ENCODE measurements at places on chromosomes 16 and 17.

DNA sequence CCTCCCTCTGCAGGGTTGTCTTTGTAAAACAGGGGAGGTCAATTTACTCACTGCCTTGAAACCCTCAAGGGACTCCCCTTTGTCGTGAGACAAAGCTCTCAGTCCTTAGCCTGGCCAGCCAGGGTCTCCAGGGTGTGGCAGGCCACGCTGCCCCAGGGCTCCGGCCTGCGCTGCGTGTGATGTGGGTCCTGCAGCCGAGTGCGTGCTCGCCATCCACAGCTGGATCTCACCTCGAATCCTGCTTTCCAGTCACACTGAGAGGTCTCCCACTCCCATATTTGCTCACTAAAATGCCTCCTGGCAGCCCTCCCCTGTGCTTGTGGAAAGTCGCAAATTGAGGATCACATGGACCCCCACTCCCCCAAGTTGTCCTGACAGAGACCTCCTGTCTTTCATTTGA, 10.0 kb upstream of the CLEC18C start:
- DNase-seq: no peak

GRCh38 chr17:73749337-73749823, 105.1 kb upstream of the SDK2 start:
- no peak for DNase-seq

- DNase-seq: no peak
Observed at GRCh38 chr17:2251098-2251497, 52.5 kb downstream of the SMG6 start.

DNA sequence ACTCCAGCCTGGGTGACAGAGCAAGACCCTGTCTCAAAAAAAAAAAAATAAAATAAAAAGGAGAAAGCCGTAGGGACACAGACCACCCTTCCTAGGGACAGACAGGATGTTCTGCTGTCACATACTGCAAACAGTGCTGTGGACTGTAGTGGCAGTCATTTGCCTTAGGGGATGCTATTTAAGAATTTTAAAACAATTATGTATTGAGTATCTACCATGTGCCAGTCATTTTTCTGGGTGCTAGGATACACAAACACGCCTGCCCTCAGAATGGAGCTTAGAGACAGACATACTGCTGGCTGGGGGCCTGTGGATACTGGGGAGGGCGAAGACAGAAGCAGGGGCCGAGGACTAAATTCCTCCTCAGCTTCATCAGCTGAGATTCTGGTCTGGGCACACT, 45.5 kb downstream of the MRC2 start:
- no peak for DNase-seq

DNA sequence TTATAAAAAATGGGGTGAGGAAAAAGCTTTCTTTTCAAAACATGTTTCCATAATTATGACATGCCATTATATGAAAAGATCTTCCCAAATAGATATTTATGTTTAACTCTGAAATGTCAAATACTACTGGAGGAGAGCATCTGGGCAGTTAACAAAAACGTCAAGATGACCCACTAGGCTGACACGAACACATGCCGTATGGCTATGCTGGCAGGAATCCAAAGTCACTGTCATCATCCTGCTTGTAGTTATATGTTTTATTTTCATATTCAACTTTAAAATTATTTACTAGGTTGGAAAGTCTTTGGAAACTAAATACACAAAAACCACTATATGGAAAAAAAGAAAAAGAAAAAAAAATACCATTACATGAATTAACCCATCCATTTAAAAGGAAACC, 27.3 kb downstream of the ANKFY1 start:
- no peak for DNase-seq

DNA sequence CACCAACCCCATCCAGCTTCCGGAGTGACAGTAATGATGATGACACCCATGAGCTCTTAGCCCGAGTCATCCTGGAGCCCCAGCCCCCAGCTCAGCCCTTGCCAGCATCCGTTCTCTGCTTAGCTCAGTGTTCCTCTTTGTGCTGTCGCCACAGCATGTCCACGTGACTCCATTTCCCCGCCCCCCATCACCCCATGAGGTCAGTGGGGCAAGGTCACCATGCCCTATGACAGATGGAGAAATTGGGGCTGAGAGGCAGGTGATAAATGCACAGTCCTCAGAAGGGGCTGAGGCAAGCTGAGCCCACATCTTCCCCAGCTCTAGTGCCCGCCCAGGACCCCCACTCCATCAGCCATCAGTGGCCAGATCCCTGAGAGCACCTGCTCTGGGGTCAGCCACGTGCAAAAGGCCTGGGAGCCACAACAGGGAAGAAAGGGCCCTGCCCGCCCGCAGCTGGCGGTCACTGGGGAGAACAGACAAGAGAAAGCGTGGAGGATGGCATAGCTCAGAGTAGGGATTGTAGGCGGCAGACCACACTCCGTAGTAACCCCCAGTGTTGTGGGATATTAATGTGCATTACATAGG, 17.1 kb downstream of the ITGB4 start:
- no peak for DNase-seq

GRCh38 chr16:12271006-12271405, 294.5 kb downstream of the SNX29 start:
- no peak for DNase-seq

GRCh38 chr16:14545346-14545884, 84.6 kb downstream of the PARN start:
- no peak for DNase-seq

- DNase-seq: no peak
Observed at GRCh38 chr16:24645739-24646645, 83.5 kb upstream of the TNRC6A start.

DNA sequence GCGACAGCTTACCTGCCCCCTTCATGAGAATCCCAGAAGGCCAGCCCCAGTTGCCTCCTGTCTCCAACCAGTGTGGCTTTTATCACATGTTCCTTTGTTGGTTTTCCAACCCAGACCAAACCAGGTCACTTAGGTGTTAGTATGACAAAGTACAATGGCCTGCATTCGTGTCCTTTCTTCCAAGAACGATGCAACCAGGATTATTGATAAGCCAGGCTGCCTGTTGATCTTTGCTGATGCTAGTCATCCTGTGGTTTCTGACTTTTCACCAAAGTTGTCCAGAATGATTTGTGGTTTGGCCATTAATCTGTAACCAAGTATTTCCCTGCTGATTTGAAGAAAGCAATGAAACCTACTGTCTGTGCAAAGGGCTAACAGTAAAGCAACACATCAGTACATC, 191.4 kb downstream of the CYLD start:
- no peak for DNase-seq

DNA sequence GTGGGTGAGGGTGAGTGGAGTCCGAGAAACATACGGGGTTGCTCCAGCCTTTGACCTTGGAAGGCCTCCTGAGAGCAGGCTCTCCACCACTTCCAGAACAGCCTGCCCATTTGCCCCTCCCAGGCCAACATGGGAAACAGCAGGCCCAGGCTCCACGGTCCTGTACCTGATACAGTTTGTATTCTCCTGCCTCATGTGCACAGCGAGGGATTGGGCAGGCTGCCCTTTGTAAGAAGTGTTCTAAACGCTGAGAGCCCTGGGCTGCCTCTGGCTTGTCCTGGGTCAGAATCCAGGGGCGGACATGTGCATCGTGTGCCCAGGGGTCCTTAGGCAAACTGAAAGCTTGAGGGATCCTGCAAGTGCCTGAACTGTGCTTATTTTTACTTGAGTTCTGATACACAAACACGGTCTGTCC, 3.4 kb upstream of the CBX2 start:
- no peak for DNase-seq

DNA sequence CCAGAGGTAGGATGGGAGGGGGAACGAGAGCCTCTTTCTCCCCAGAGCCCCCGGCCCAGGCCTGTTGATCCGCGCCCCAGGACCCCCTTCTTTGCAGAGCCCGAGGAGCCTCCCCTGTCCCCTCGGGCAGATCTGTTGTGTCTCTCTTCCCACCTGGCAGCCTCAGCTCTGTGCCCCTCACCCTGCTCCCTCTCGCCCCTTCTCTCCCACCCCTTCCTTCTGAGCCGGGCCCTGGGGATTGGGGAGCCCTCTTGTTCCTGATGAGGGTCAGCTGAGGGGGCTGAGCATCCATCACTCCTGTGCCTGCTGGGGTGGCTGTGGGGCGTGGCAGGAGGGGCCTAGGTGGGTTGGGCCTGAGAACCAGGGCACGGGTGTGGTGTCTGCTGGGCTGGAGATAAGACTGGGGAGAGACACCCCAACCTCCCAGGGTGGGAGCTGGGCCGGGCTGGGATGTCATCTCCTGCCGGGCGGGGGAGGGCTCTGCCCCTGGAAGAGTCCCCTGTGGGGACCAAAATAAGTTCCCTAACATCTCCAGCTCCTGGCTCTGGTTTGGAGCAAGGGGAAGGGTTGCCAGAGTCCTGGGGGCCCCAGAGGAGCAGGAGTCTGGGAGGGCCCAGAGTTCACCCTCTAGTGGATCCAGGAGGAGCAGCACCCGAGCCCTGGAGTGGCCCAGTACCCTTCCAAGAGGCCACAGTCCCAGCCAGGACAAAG, 65.4 kb downstream of the MRC2 start:
- DNase-seq: no peak

DNA sequence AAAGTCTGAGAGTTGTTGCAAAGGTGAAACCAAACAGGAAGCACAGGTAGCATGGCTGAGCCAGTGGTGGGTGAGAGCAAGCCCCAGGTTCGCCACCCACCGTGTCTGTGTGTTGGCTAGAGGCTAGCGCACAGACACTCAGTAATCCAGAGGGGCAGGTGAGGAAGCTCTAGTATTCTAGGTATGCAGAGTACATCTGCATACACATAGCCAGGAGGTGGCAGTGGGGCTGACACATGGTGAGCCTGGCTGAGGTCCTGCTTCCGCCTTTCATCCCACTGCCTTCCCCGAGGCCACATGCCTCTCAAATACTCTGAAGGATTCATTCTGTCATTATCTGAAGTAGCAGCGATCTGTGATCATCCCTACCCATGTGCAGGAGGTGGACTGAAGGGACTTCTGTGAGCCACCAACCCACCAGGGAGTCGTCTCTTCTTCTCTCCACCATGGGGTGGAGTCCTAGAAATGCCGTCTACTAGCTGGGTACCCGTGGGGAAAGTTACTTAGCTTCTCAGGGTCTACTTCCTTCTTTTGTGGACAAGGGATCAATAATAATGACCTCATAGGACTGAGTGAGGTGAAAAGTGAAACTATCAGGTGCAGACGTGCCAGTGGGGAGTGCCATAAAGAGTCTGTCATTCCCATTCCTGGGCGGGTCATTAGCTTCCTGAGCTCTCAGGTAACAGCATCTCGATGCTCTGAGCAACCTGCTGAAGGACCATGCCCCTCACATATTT, 36.0 kb upstream of the ICAM2 start:
- no peak for DNase-seq

DNA sequence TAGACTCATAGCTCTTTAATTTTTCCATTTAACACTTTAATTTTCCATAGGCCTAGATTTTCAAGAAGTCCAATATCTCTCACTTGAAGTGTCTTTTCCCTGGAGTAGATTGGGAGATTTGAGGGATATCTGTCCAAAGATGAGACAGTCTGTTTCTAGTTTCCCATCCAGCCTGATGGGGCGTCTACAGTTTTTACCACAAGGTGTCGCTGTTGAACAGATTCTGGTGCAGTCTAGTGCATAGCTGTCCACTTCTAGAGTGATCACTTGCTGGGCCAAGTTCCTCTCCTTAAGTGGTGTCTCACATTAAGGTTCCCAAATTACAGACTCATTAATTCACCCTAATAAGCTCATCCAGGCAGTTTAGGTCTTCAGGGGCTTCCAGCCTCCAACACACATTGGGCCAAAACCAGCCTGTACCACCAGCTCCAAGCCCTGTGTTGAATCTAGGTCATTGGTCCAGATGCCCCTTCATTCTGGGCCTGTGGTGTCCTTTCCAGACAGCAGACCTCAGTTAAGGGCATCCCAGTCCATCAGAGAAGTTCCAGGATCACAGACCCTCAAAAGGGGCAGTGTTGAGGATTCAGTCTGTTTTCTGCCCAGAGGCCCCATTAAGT, 9.4 kb downstream of the SNX20 start:
- peak; percentile 38 for DNase-seq

GRCh38 chr16:29811896-29812665, at the start of gene PRRT2:
TSS of gene PRRT2 (plus strand) at chr16:29812193. CDS start at chr16:29813055, 862 bp downstream.
- DNase-seq: peak; percentile 30

DNA sequence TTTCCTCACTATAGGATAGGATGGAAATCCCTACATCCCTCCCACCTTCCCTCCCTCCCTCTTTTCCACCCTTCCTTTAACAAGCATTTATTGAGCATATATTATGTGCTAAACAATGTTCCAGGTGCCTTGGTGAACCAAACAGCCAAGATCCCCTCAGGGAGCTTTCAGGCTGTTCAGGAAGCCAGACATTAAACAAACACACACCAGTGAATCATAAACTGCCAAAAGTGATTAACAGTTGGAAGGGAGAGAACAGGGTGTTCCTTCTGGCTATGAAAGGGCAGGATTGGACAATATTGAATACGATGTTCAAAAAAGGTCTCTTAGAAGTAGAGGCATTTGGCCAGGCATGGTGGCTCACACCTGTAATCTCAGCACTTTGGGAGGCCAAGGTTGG, 22.8 kb upstream of the CNEP1R1 start:
- DNase-seq: no peak

DNA sequence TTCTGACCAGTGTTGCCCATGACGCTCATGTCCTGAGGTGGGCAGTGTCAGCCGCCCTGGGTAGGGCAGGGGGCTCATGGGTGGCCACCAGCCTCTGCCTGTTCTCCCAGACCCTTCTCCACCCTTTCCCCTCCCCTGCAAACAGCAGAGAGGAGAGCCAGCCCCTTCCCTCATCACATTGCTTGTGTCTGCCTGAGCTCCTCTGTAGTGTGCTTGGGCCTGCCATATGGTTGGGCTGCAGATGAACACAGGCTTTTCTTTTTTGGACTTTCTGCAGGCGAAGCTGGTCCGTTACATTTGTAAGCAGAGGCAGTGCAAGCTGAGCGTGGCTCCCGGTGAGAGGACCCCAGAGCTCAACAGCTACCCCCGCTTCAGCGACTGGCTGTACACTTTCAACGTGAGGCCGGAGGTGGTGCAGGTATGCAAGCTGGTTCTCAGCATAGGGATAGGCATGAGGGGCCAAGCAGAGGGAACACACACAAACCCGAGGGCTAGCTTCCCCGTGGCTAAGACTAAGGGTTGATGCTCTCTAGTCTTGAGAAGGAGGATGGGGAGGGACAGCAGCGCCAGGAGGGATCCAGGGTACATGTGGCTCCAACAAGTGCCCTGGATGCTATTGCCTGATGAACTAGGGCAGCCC, 80.6 kb upstream of the LGALS9 start:
- DNase-seq: no peak

Data from stimulated activated naive CD4-positive, alpha-beta T cell (primary cell).